ENCODE measurements at places on chromosomes 13 and 19.

GRCh38 chr13:72960541-72960940 is 98.3 kb upstream of the KLF5 start:
- no peak for DNase-seq

- DNase-seq, result no peak
Measured at GRCh38 chr19:1513499-1514294, 878 bp upstream of the ADAMTSL5 start.

- no peak for DNase-seq
Measured at GRCh38 chr13:64083396-64083795, 2667.7 kb upstream of the PCDH20 start.

DNA sequence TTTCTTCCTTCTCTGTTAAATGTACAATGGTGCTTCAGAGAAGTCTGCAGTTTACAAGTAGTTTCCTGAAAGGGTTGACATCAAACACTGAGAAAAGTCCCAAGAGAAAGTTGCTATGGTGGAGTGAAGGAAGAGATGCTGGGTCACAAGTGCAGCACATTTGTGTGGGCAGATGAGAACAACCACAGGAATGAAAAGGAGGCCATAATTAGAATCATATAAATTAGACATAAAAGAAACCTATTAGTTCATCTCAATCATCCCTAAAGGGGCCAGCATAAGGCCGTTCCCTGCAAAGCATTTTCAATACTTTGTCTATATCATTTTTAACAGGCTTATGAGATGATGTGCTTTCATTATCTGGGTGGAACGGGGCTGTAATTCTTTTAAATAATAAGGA is 359.2 kb downstream of the IRS2 start:
- DNase-seq, result no peak

DNA sequence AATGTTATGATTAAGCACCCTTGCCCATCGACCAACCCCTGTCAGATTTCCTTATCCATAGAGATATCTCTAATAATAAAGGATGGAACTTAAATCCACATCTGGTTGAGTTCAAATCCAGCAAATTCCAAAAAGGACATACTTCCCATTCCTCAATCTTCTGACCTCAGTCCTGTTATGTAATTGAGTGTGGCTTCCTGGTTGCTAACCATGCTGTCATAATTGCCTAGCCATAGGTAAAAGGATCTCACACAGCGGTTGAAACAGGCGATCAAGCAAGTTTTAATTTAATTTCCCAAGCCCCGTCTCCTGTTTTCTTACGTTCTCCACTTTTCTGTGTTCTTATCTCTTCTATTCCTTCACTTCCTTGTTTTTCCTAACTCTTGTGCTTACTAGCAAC is 550.3 kb downstream of the GPC6 start:
- DNase-seq, result no peak

- DNase-seq, result no peak
Measured at GRCh38 chr19:11586331-11586730, 8.9 kb upstream of the ACP5 start.
